HEK293T (cell line): ENCODE measurements at places on chromosomes 11 and 22.
A peak's percentile ranks its signal among the peaks of the same experiment; 100 is the strongest.

GRCh38 chr22:44403166-44403565, 90.4 kb upstream of the SHISAL1 start:
- DNase-seq = no peak

- no peak for DNase-seq
Measured at GRCh38 chr11:43835104-43835503, 45.5 kb upstream of the ALKBH3 start.

DNA sequence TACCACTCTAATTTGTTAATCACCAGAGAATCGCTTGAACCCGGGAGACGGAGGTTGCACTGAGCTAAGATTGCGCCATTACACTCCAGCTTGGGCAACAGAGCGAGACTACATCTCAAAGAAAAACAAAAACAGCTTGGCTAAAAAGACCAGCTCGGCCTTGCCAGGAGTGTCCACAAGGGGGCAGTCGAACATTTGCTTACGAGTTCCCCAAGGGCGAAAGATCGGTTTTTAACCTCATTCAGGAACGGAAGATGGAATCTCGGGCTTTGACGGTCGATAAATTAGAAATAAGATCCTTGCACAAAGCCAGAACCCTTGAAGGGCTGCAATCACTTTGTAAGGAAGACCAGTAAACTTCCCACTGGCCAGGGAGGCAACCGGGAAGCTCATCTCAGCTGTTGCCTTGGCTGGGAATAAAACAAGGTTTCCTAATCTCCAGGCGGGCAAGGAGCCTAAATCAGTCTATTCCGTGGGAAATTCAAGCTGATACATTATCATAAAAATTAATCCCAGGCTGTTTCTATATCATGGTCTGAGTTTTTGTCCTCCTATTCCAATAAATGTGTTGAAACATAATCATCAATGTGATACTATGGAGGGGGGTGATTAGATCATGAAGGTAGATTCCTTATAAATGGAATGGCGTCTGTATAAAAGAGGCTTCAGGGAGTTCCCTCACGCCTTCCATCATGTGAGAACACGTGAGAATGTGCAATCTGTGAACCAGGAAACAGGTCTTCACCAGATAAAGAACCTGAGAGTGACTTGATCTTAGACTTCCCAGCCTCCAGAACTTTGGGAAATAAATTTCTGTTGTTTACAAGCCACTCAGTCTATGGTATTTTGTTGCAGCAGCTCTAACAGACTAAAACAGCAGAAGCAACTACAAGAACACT, 14.9 kb upstream of the SLC29A2 start:
- DNase-seq = peak; percentile 68

DNA sequence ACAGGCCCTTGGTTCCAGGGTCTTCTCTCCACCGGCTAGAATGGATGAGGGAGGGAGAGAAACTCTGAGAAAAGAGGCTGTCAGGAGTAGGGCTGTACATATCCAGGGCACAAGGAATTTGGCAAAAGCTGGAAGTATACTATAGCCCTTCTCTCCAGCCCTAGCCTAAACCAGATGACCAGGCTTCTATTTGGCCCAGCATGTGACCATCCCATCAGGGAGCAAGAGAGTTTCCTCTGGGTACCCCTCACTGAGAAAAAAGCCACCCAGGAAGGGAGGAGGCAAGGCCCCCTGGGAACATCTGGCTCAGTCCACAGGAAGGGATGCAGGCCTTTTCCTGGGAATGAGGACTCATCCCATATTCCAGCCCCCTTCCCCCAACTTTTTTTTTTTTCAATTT, 8.3 kb downstream of the CD44 start:
- DNase-seq = no peak

- DNase-seq = no peak
Measured at GRCh38 chr11:45210846-45211245, 64.4 kb downstream of the PRDM11 start.
